Naive thymus-derived CD4-positive, alpha-beta T cell (primary cell): ENCODE measurements at places on chromosomes 7 and 10. TPM values are rescaled to one million over a fixed set of nuclear protein-coding genes. Genes with fewer than 3 reads are reported as not detected.
A peak's percentile ranks its signal among the peaks of the same experiment; 100 is the strongest.

The FAM25A gene
- not detected for polyA plus RNA-seq

The CYTH3 gene
- 1.5 TPM for polyA plus RNA-seq

- no peak overlapping the region for H3K27ac ChIP-seq
- no peaks in the 10 kb centered on the region for H3K4me1 ChIP-seq
- no peak for DNase-seq
- H3K4me3 ChIP-seq, result no peak overlapping the region
Observed at GRCh38 chr10:393787-394438, 258.7 kb downstream of the ZMYND11 start.

The HOXA2 gene
- not detected for polyA plus RNA-seq

- H3K27me3 ChIP-seq, result no peaks in the 10 kb centered on the region
- DNase-seq, result no peak
- H3K27ac ChIP-seq, result no peak overlapping the region
Observed at GRCh38 chr10:97096261-97097083, 89.3 kb downstream of the SLIT1 start.

DNA sequence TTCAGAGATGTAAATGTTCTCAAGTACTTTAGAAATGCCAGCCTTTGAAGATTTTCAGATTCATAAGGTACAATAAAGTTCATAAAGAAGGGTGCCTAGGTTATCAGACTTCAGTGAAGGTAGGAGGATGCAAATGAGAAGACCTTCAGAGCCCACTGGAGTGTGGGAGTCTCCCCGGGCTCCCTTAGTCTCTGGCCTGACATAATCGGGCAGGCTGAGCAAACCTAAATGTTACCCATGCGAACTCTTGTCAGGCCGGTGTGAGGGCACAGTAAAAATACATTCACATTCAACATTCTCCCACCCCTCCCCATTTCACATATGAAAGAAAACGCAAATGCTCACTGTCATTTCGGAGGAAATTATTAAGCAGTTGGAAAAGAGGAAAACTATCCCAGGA is 102.6 kb upstream of the FEZF1 start:
- H3K36me3 ChIP-seq, result no peaks in the 10 kb centered on the region
- H3K4me1 ChIP-seq, result no peaks in the 10 kb centered on the region
- DNase-seq, result no peak
- H3K27ac ChIP-seq, result no peak overlapping the region
- no peaks in the 10 kb centered on the region for H3K27me3 ChIP-seq

GRCh38 chr7:107201795-107202450 is 33.1 kb downstream of the HBP1 start:
- peak; percentile 6 for DNase-seq
- H3K27ac ChIP-seq, result no peak overlapping the region
- no peak overlapping the region for H3K4me3 ChIP-seq
- peaks cover 17% of the 10 kb centered on the region for H3K36me3 ChIP-seq
